ENCODE measurements at places on chromosomes 4 and X. TPM values are rescaled to one million over a fixed set of nuclear protein-coding genes. Genes with fewer than 3 reads are reported as not detected.

DNA sequence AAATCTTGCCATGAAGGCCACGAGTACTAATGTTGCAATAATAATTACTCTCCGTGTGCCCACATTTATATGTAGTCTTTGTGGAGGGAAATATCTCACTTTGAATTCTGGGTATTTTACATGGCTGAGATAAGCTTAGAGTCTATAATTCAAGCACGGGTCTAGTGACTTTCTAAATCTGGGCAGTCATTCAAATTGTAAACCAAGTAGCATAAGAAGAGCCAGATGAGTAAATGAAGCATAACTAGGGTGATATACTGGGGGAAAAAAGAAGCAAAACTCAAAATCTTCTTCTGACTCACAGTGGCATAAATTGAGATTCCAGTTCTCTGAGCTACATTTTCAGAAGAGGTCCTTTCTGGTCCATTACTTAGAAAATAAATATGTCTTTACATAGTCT lies 53.0 kb downstream of the MAPK10 start:
- DNase-seq: no peak
- peaks cover 9% of the 10 kb centered on the region for H3K4me1 ChIP-seq
- H3K27me3 ChIP-seq: no peaks in the 10 kb centered on the region
- H3K4me3 ChIP-seq: no peak overlapping the region
- no peaks in the 10 kb centered on the region for H3K36me3 ChIP-seq
- H3K27ac ChIP-seq: no peak overlapping the region

- no peak for DNase-seq
- H3K27me3 ChIP-seq: no peaks in the 10 kb centered on the region
- no peaks in the 10 kb centered on the region for H3K4me1 ChIP-seq
- H3K4me3 ChIP-seq: no peak overlapping the region
- H3K36me3 ChIP-seq: no peaks in the 10 kb centered on the region
- no peak overlapping the region for H3K27ac ChIP-seq
Measured at GRCh38 chr4:70099206-70099605, 49.0 kb downstream of the HTN1 start.

Gene SLITRK4
- not detected for polyA plus RNA-seq

DNA sequence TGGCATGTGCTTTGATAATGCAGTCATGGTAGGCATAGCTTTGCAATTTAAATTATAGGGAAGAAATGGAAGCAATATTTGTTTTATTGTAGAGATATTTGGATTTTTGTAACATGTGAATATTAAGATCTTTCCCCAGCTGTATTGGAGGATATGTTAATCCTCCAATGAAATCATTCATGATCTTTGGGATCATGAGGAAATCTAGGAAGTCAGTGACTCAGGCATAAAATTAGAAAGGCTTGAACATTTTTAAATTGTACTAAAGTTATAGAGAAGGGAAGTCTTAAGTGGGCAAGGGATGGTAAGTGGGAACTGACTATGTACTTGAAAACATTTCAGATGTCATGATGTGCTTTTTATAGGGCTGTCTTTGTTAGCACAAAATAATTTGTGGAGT lies 46.8 kb downstream of the FIP1L1 start:
- no peaks in the 10 kb centered on the region for H3K27me3 ChIP-seq
- DNase-seq: peak; percentile 6
- H3K4me3 ChIP-seq: no peak overlapping the region
- peaks cover 10% of the 10 kb centered on the region for H3K36me3 ChIP-seq
- no peaks in the 10 kb centered on the region for H3K4me1 ChIP-seq
